ENCODE measurements at places on chromosomes 3 and 15.

GRCh38 chr3:14494973-14495300 is 45.2 kb downstream of the GRIP2 start:
- DNase-seq: no peak

- no peak for DNase-seq
These were observed 15.3 kb downstream of the STARD9 start for GRCh38 chr15:42590619-42591237.

GRCh38 chr3:42501681-42502428 is 588 bp upstream of the VIPR1 start:
- DNase-seq: no peak

DNA sequence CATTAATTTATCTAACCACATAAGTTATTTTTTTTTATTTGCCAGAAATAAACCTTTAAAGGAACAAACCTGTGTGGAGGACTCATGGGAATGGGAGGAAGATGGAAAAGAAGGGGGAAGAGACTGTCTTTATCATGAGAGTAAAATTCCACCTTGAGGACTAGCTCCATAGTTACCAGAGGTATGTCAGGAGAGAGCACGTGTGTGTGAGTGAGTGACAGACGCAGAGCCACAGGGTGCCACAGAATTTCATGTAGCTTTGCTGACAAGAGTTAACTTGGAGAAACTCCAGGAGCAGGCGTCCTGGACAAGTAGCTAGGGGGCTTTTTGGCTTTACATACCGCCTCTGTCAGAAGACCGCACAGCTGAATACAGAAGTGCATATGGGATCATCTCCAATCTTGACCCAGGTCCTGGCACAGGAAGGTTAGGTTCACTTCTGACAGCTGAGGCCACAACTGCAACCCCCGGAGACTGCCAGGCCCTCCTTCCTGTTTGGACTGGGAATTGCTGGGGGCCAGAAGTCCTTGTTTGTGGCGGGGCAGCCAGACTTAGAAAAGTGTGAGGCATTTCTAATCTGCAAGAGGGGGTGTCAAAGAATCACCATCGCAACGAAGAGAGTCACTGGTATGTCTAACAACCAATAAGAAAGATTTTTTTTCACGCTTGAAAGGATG is 197.8 kb upstream of the TPM1 start:
- no peak for DNase-seq

DNA sequence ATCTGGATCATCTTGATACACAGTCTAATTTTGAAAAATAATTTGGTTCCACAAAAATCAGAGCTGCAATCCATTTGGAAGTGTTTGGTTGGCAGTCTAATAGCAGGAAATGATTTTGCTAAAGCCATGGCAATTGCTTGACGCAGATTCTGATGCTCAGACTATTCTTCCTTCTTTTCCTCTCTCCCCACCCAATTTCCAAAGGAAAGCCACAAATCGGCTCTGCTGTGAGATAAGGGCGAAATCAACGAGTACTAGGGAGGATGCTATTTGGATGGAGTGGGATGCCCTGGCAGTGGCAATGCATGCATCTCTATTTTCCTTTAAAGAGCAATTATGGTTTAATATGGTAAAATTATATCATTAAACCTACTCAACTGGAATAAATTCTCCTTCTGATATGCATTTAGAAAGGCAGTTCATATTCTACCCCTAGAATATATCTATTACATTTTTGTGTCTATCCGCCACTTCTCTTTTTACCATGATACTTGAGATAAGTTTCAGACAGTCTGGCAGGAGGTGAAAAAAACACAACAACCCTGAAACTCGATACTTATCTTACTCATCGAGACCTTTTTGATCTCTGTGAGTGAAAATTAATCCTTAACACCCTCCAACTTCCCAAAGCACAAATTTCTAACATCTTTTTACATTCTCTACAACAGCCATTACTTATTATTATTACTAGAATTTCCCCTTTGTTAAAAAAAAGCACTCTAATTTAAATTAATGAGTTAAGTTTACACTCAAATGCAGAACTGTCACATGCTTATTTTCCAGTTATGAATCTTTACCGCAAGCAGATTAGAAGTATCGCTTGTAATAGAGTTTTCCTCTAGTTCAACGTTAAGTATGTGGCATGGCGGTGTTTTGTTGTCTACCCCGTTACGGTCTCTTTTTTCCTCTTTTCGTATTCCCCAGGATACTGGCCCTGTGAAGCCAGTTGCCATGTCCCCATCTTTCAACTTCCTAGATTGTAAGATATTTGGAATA is 433.3 kb downstream of the FOXP1 start:
- DNase-seq: no peak

GRCh38 chr3:19273091-19273490 is 124.8 kb downstream of the KCNH8 start:
- DNase-seq: no peak

- DNase-seq: no peak
These were observed 28.9 kb downstream of the FANCD2 start for GRCh38 chr3:10055097-10055496.

GRCh38 chr15:42604894-42605744 is 29.7 kb downstream of the STARD9 start:
- DNase-seq: no peak

DNA sequence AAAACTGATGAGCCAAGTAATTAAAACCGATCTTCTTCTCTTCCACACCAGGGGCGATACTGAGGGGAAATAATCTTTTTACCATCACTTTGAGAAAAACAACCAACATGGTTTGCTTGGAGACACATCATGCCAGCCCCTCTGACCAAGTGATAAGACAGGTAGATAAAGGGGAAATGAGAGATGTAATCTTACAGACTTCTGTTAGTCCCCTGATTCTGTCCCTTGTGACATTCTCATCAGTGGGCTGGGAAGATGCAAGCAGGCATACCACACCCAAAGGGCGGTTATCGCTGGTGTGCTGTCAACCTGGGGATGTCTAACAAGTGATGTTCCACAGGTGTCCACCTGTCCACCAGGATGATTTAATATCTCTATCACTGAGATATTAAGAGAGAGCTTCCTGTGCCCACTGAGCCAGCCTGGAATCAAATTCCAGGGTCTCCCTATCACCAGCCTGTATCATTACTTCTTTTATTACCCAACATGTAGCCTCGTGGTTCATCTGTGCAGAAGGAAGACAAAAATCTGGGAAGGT is 315.0 kb downstream of the FOXP1 start:
- DNase-seq: no peak

- DNase-seq: peak; percentile 77
These were observed 51.7 kb downstream of the SCN11A start for GRCh38 chr3:39000008-39000450.

DNA sequence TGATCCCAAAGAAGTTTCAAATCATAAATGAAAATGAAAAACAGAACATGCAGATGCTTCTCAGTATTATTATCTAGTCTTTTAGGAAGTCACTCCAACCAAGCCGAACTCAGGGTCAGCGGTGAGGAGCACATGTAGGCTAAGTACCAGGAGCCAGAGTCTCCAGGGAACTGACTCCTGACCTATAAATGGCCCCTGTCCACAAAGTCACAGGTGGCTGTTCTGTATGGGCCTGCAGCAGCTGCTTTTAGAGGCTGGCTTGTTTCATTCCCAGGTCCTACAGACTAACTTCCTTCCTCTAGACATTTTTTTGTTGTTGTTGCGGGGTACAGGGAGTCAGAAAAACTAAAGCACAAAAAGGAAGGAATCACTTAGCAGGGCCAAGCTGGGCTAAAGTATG is 54.6 kb downstream of the DAPK2 start:
- DNase-seq: no peak
